ENCODE measurements at places on chromosomes 2 and 18.

DNA sequence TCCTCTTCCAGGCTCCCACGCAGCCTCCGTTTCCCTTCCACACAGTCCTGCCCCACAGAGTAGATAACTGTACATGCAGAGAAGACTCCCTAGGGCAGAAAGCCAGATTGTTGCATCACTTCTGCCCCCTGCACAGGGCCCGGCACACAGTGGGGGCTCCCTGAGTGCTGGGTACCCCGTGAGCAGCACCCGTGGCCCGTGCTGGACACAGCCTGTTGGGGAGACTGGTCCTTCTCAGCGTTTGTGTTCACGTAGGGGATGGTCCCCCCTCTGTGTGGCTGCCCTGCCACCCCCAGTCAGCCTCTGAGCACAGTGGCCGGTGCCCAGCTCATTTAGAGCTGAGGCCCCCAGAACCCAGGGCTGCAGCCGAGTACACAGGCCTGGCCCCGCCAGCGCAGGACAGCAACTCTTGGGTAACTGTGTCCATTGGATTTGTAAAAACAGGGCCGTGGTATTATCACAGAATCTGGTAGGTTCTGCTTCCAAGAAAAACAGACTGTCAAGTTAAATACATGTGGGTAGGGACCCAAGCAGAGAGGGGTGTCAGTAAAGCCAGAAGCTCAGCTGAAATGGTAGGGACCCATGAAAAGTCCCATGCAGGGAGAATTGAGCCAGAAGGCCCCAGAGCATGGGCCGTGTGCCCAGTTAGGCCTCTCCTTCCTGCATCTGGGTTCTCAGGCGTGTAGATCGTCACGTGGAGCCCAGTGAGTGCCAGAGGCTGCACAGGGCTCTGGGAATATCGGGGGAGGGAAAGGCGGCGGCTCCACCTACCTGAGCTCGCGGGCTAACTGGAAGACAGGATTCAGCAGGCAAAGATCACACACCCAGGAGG, 257.3 kb downstream of the ATAD2B start:
- DNase-seq: no peak

DNA sequence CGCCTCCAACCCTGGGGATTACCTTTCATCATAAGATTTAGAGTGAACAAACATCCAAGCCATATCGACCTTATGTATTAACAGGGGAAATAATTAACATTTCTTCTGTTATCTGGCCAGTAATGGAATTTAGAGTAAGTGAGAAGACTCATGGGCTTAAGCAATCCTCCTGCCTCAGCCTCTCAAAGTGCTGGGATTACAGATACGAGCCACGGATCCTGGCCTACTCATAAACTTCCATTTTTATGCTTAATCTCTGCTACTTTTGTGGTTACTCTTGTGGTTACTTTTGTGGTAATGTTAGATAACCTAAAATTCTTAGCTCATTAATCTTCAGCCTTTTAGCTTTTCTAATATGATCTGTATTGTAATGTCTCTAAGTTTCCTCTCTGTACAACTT, 159.3 kb upstream of the SLC8A1 start:
- no peak for DNase-seq

DNA sequence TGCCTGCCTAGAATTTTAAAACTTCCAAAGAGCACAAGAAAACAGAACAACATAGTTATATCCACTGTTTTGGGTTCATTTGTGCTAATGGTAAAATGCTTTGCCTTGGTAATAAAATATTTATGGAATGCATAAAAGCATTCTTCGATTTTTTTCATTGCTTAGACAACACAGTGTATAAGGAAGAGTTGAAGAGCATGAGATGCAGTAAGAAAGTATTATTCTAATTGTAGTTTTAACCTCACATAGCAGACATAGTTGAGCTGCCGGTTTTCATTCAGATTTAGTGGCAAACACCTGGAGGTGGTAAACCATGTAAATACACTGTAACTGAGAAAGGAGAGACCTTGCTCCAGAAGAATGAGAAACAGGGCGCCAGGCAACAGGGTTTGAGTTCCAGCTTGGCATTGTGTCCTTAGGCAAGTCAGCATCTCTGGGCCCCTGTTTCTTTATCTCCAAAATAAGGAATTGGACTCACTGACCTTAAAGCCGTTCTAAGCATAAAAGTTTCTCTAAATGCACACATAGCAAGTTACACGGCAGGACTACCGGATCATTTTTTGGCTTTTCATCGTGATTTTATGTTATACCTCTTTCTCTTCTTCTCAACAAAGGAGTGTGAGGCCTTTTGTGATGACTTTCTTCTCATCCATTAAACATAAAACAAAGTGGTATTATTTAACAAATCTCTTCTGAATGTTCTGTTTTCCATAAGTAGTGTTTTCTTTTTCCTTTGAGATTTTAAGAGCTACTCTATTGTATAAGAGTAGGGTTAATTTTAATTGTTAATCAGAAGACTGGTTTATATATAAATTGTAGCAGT, 7.9 kb downstream of the UGP2 start:
- no peak for DNase-seq

DNA sequence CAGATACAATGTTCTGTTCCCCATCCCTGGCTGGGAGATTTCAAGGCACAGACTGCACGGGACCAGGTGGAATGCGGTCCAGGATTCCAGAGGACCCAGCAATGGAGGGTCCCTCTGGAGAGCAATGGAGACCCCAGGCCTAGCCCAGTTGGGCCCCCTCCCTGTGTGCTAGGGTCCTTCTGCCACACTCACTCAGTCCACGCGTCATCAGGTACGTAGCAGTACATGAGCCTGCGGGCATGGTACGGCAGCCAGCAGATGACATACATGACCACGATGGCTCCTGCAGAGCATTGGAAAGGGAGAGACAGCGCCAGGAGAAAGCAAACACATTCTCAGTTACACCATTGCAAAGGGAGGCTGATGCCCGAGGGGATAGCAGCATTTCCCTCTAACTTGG, 10.1 kb downstream of the NTSR2 start:
- DNase-seq: no peak

DNA sequence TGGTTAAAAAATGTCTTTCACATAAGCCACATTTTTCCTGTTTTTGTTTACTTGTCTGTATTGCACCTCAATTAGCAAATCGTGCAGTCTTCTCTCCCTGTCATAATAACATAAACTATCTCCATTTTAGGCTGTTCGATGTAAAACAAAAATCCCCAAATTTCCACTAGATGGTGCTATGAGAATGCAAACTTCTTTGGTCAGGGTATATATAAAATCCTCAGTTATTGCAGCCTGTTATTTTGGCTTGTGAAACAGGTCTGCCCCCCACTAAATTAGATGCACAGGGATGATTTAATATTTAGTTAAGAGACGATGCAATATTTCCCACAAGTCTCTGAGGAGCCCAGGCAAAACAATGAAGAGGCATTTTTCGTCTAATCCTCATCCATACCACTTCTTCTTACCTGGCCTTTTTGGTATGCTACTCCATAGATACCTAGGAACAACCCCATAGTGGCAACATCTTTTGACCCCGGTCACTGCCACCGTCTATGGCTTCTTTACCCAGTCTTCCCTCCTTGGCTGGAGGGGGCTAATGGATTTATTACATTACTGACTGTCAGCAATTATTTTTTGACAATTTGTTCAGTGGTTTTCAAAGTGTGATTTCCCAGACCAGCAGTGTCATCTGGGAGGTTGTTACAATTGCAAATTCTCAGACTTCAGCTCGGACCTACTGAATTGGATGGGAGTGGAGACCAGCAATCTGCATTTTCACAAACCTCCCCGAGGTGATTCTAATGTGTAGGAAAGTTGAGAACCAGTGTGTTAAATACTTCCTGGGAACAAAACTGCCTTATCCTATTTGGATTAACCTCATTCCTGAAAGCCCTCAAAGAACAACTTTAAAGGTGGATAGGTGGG, 117.4 kb upstream of the CWC22 start:
- DNase-seq: peak; percentile 5

All from effector memory CD8-positive, alpha-beta T cell (primary cell).